ENCODE measurements at places on chromosomes 3 and 15.
A peak's percentile ranks its signal among the peaks of the same experiment; 100 is the strongest.

GRCh38 chr3:134033315-134033996 is 3.7 kb upstream of the SLCO2A1 start:
- no peak for DNase-seq

DNA sequence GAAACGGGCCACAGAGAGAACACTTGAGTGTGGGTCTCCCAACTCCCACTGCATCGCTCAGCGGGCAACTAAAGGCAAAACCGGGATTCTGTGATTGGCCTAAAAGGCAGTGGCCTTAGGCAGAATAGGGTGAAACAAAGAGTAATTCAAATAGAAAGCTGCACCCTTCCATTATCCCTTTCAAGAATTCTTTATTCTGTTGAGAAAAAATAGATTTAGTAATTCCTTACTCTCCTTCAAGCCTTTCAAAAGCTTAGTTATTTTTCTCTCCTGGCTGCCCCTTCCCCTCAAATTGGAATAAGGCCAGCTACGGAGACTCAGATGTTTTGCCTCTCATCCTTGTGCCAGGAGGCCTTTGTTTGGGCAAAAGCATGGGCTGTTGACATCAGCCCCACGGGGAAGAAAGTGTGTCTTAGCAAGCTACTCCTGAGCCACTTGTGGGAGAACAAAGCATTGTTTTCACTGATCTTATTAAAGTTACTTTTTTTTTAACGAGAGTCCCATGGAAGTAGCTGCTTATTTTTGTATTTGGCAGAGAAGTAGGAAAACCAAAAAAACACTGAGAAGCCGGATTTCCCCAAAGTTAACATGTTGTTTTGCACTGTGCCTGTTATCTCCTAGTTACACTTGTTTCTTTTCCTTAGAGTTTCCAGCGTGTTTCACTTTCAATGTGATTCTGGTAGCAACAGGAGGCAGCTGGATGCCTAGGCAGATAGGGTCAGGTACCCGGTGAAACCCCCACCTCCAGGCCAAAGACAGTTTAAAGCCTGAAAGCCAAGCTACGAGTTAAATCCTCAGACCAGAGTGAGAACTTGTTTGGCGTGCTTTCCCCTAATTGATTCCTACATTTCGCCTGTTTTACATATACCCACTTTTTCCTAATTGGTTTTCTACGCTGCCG is 2.2 kb downstream of the ST6GAL1 start:
- DNase-seq, result peak; percentile 25

- no peak for DNase-seq
These were observed 171.0 kb downstream of the RPLP1 start for GRCh38 chr15:69623392-69624154.

GRCh38 chr3:164683489-164683888 is 394.8 kb downstream of the SI start:
- DNase-seq, result no peak

DNA sequence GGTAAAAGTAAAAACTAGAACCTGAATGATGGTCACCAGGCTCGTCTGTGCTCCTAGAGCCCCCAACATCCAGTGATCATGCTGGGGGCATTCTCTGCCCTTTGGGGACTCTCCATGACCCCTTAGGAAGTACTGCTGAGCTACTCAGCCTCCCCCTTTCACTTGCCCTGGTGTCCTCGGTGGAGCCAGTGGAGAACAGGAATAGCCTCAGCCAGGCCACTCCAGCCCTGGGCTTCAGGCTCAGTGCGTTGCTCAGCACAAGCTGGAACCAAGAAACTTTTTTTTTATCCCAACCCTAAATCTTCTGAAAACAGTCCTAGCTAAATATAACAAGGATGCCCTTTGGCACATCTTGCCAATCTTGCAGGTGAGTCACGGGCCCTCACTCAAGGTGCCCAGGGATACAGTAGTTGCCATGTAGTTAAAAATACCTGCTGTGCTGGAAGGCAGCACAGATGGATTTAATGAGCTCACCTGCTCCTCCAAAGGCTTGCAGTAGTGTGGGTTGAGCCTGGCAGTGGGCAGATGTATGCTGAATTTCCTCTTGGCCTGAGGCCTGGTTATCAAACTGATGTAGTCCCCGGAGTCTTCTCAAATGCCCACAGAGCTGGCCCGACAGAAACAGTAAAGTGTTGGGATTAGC is 46.9 kb upstream of the TMEM158 start:
- no peak for DNase-seq

GRCh38 chr3:187878772-187879518 is 133.7 kb upstream of the BCL6 start:
- no peak for DNase-seq
